ENCODE measurements at places on chromosomes 6 and 20.

- DNase-seq: no peak
Observed at GRCh38 chr6:22437665-22438064, 131.7 kb upstream of the HDGFL1 start.

DNA sequence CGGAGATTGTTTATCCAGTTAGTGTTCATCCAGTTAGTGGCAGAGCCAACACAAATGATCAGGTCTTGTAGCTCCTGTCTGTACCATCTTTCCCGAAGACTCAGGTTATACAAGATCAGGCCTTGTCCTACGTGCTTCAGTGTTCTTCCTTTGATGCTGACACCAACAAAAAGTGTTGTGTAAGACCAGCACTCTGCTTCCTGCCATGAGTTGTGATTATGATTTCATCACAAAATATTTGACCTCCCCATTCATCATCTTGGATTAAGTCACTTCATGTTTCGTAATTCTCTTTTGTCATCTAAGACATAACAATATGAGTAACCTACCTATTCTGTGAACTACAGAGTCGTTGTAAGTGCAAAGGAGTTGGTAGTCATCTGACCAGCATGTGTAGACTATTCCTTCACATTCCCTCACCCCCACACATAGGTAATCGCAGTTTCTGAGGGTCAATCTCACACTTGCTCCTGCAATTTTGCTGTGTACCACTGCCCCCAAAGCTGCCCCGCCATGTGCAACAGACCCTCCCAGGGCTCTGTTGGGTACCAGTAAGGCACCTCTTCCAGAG, 135.6 kb upstream of the SLC22A23 start:
- no peak for DNase-seq

- DNase-seq: no peak
Observed at GRCh38 chr6:43113431-43114260, 37.5 kb downstream of the PTK7 start.

DNA sequence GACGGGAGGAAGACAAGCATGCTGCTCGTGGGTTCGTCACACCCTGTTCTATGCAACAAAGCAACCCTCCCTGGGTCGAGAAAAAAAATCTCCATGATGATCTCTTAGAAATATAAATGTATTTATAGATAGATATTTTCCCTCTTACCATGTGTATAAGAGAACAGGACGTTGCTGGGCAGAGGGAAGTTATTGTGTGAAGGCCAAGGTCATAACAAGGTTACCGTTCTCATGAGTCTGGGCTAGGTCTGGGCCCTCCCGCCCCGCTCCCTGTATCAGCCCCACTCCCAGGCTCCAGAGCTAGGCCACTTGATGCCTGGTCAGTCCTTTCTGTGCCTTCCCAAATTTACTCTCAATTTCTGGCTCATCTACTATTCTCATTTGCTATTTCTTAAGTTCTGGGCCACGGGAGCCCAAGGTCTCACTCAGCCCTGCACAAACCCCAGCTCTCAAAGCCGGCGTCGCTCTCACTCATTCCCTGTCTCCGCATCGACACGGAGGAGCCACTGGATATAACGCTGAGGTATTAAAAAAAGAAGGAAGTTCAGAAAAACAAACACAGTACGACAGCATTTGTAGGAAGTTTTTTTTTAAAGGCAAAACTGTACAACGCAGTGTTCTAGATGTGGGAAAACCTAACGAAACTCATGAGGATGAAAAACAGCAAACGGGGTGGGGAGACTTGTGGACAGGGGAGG, 96.8 kb downstream of the PSMG4 start:
- DNase-seq: no peak

- DNase-seq: no peak
Observed at GRCh38 chr6:11414176-11414963, 123.2 kb upstream of the TMEM170B start.

DNA sequence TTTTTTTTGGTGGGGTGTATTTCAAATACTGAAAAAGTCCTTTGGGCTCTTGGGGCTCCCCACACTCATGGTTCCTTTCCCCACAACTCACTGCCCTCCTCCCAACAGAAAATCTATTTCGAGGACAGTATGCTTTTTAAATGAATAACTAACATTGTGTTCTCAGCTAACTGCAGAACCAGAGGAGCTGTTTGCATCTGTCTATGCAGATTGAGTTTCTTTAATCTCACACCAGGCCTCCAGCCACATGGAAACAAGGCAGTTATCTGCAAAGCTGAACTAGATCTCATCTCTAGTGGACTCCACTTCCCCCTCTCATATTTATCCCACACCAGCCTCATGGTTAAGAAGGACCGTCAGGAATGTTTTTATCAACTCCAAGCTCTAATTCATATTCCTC, 955.1 kb downstream of the KIF16B start:
- DNase-seq: no peak

DNA sequence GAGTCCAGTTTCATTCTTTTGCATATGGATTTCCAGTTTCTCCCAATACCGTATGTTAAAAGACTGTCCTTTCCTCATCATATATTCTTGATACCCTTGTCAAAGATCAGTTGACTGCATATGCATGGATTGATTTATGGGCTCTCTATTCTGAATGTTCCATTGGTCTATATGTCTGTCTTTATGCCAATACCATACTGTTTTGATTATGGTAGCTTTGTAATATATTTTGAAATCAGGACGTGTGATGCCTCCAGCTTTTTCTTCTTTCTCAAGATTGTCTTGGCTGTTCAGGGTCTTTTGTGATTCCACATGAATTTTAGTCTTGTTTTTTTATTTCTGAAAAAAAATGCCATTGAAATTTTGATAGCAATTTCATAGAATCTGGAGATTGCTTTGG, 51.9 kb downstream of the KIZ start:
- no peak for DNase-seq

- DNase-seq: no peak
Observed at GRCh38 chr20:57594092-57594951, 25.9 kb downstream of the ZBP1 start.

GRCh38 chr20:47561180-47561579, 59.5 kb downstream of the NCOA3 start:
- no peak for DNase-seq

DNA sequence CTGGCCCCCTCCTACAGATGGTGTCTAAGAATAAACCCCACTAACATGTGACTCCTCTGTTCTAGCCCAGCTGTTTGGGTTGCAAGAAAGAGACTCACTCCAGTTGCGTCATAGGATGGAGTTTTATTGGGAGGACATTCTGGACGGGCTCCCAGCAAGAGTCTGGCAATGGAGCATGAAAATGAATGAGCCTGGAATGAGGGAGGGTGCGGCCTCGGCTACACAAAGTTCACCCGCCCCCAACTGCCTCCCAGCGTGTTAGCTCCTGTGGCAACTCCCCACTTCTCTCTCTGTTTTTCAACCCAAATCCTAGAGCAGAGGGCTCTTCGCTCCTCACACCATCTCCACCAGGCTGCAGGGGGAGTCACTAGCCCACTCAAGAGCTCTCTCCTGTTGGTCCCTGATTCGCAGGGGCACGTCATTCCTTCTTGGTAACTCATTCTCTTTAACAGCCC, 5.1 kb upstream of the ADAM33 start:
- DNase-seq: no peak

GRCh38 chr6:11711003-11711983, 67.3 kb downstream of the ADTRP start:
- no peak for DNase-seq

GRCh38 chr20:37202267-37202943, 23.1 kb upstream of the MROH8 start:
- no peak for DNase-seq

DNA sequence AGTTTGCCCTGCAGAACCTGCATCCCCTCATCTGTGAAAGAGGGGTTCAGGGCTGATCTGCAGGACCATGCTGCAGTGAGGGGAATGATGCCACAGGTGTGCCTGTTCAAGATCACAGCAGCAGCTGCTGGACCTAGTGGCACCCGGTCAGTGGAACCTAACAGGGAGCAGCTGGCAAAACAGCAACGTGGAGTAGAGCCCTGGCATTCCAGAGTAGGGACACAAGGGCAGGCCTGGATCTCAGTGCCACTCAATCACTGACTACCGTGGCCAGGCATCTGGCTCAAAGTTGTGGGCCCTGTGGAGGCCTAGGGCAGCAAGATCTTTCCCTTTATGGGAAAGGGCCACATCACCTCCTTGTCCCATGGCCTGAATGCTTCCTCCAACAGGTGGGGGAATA, 62.2 kb downstream of the INSM1 start:
- DNase-seq: no peak

GRCh38 chr20:64077094-64077493, 2.2 kb downstream of the RGS19 start:
- DNase-seq: no peak

GRCh38 chr6:97438011-97438671, 155.1 kb upstream of the MMS22L start:
- no peak for DNase-seq

- DNase-seq: no peak
Observed at GRCh38 chr6:54519161-54519560, 210.9 kb downstream of the TINAG start.

GRCh38 chr20:13610184-13610583, 28.5 kb downstream of the TASP1 start:
- no peak for DNase-seq

- DNase-seq: no peak
Observed at GRCh38 chr20:5715071-5715841, 34.9 kb upstream of the SHLD1 start.

DNA sequence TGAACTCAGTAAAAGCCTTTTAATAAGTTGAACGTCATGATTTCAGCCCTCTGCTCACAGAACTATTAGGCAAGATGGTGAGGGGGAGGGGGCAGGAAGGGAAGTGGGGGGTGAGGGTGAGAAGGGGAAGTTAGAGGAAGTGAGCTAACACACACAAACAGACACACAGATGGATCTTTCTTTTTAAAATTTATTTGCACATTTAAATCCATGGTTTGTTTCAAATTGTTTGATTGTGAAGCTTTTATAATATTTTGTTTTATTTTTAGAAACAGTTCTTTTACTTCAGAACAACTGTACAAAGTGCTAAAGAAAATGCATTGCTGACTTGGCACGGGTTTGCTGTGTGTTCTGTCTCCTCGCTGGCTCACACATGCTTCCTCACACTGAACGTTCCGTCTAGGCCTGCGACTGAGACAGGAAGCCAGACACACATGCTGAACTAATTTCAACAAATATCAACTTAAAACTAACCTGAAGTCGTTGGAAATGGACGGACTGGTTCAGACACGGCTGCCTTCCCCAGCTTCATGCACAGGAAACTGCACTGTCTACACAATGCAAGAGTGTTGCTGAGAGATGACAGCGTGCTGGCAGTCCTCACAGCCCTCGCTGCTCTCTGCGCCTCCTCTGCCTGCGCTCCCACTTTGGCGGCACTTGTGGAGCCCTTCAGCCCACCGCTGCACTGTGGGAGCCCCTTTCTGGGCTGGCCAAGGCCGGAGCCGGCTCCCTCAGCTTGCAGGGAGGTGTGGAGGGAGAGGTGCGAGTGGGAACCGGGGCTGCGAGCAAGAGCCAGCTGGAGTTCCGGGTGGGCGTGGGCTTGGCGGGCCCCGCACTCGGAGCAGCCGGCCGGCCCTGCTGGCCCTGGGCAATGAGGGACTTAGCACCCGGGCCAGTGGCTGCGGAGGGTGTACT, 8.1 kb upstream of the ZBP1 start:
- DNase-seq: no peak

DNA sequence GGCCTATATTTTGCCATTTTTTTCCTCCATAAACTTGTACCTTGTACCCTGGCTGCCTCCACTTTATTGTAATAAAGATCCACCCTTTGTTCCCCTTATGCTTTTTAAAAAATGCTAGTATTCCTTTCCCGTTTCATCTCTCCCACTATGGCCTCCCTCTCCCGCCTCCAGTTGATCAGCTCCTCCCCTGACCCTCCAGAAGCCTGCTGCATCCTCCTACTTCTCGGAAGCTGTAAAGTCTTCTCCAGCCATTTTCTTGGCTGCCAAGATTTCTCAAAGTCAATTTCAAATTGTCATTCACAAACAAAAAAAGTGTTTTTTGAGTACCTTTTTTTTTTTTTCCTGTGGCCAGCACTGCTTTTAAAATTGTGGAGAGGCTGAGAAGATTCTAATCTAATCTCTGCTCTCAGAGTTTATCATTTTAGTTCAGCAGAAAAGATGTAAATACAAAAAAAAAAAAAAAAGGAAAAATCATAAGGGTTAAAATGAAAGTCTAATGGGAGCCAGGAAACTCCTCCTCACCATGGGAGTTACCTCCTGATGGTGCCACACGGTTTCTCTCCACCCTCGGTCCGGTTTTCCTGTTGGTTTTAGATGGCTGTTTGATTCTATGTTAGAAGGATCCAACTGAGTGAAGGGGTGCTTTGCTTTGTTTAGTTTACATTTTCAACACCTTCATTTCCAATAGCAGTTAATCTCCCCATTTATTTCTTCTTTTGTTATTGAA, 103.0 kb upstream of the KCNK16 start:
- no peak for DNase-seq

DNA sequence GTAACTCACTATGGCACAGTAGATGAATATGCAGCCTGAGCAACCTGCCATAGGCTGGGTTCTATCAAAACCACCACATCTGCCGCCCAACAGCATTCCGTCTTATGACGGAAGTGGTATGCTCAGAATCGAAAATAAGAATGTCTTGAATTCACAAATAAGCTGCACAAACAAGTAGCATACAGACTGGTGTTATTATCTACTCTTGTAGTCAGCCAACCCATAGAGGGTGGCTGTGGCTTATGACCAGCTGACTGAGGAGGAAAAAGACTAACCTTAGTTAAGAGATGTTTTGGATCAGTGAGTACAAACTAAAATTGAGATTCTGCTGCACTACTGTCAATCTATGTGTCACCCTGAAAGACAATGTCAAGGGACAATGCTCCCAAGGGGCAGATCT, 1255.1 kb upstream of the EYS start:
- DNase-seq: no peak

DNA sequence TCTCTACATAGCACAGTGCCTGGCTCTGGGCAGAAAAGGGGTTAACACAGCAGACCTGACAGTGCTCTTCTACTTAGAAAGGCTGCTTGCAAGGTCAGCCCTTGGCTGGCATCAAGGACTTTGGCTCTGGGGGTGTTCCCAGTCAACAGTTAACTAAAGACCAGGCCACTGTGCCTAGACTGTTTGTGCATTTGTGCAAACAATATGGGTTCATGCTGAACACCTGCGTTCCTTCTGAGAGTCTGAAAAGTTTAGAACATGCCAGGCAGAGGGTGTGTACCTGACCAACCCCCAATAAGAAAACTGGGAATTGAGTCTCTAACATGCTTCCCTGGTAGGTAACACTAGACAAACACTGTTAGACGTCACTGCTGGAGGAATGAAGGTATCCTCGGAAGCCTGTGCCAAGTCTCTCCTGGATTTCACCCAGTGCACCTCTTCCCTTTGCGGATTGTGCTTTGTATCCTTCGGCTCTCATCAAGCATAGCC, 110.7 kb downstream of the PDE10A start:
- no peak for DNase-seq

GRCh38 chr6:99114769-99115406, 167.1 kb upstream of the FBXL4 start:
- DNase-seq: no peak

Data from stimulated activated CD8-positive, alpha-beta memory T cell treated with anti-CD3 and anti-CD28 coated beads, Interleukin-7, amount 100 ng/mL, for 1 hour (primary cell).